ENCODE measurements at places on chromosomes 6 and 20.

DNA sequence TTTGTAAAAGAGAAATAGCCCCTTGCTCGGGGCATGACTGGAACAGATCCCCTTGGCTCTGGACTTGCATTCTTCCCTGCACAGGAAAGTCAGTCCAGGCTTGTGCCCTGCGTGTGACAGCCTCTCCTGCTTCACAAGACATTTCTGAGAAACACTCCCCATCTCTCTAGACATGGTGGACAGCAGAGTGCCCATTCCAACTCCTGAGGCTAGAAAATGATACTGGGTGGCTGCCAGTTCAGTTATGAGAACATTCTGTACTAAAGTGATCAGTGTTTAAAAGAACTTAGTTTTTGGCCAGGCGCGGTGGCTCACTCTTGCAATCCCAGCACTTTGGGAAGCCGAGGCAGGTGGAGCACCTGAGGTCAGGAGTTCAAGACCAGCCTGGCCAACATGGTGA is 41.3 kb downstream of the TGM3 start:
- no peak for DNase-seq
- no peak overlapping the region for H3K27ac ChIP-seq
- H3K27me3 ChIP-seq: no peaks in the 10 kb centered on the region
- H3K4me1 ChIP-seq: no peaks in the 10 kb centered on the region

DNA sequence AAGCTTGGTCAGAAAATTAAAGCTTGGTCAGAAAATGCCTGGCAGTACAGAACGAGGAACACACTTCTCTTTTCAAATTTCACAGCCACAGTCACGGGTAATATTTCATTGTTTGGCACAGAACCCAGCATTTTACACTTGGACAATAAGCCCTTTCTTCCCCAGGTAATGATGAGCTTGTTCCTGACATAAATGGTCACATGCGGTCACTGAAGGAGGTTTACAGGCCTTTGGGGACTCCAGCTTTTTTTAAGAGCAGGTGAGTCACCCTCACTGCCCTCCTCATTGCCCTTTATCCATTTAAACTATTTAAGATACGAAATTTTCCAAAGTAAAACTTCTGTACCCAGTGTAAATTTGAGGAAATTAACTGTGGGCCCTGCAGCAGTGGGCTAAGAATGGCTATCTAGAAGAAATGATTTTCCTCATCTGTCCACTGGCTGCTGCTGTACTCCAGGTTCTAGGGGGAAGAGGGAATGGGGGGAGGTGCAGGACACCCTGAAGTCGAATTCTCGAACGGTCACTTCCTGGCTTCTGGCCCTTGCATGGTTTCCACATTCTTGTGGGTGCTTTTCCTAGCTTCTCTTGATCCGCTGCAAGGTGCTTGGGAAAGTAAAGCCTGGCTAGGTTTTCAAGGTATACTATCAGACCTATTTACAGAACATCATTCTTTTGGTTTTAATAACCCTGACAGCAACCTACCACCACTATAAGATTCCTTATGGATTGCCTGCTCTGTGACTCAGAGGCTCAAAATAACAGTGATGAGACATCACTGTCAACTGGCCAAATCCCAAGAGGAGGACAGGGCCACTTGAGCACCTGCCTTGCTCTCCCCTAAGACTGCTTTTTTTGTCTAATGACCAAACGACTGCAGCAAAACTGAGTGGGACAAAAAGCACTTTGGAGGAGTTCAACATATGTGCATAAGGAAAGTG is 75.8 kb downstream of the PREP start:
- no peak overlapping the region for H3K27ac ChIP-seq
- no peak for DNase-seq
- H3K4me3 ChIP-seq: no peak overlapping the region

DNA sequence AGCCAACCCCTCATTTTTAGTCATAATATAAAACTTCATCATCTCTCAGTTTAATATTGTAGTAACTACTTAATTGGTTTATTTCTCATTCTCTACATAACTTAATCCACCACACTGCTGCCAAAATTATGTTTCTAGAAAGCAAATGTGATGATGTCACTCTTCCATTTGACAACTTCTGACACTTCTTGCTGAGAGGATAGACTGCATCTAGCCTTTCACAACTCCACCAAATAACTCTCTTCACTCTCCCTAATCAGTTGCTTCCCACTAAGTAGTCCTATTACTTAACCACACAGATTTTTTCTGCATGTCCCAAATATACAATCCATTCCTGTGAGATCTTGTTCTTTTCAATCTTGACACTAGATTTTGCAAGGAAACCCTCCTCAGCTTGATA is 951.3 kb downstream of the EPHA7 start:
- no peaks in the 10 kb centered on the region for H3K4me1 ChIP-seq
- H3K36me3 ChIP-seq: no peaks in the 10 kb centered on the region
- no peak overlapping the region for H3K4me3 ChIP-seq
- H3K27me3 ChIP-seq: no peaks in the 10 kb centered on the region
- H3K27ac ChIP-seq: no peak overlapping the region

DNA sequence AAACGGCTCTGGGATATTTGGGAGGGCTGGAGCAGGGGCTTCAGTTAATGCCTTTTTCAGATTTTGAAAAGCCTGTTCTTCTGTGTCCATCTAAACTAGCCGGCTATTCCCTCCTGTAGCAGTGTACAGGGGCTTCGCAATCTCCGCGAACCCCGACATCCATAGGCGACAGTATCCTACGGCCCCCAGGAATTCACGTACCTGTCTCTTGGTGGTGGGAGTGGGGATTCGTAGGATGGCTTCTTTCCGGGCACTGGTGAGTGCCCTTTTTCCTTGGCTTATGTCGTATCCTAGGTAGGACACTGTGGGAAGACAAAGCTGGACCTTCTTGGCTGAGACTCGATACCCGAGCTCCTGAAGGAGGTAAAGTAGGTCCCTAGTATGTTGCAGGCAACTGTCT is 153.1 kb downstream of the TRIM27 start:
- DNase-seq: no peak
- no peak overlapping the region for H3K27ac ChIP-seq
- H3K27me3 ChIP-seq: peaks cover 80% of the 10 kb centered on the region
- H3K36me3 ChIP-seq: no peaks in the 10 kb centered on the region

DNA sequence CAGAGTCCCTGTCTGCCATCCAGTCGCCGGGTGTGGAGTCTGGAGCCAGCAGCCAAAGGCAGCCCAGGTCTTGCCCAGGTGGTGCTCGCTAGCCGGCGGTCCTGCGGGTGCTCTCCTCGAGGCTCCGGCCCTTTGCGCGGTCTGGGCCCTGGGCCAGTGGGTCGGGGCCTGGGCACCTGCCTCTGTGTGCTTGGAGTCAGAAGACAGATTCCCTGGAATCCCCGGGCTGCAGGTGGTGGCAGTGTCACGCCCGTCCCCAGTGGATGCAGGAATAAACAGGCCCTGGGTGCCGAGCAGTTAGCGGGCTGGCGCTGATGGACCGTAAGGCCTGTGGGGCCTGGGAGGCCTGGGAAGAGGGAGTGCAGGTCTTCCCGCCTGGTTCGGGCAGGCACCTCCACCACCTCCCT is 5.3 kb downstream of the SS18L1 start:
- H3K4me1 ChIP-seq: peaks cover 11% of the 10 kb centered on the region
- no peak overlapping the region for H3K27ac ChIP-seq
- no peaks in the 10 kb centered on the region for H3K27me3 ChIP-seq

Data from natural killer cell (primary cell).